ENCODE measurements at places on chromosomes 6 and 20.

GRCh38 chr6:157282284-157282683 lies 41.0 kb downstream of the TMEM242 start:
- DNase-seq, result no peak

DNA sequence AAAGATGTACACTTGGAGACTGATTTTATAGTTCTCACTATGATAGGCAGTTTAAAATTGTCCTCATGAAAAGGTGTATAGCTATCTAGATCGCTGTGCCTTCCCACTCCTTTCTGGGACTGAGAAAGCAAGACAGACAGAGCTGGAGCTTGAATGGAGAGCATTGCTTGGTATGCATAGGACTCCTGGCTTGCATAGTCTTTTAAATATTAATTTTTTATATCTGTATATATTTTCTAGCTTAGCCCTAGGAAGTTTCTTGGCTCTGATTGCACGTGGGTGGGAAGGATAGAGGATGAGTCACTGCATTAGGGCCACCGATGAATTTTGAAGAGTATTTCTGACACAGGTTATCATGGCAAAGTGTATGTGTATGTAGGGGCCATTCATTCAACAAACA lies 150.0 kb upstream of the SPACA1 start:
- DNase-seq, result no peak

GRCh38 chr6:95629551-95629950 lies 52.2 kb downstream of the MANEA start:
- no peak for DNase-seq

DNA sequence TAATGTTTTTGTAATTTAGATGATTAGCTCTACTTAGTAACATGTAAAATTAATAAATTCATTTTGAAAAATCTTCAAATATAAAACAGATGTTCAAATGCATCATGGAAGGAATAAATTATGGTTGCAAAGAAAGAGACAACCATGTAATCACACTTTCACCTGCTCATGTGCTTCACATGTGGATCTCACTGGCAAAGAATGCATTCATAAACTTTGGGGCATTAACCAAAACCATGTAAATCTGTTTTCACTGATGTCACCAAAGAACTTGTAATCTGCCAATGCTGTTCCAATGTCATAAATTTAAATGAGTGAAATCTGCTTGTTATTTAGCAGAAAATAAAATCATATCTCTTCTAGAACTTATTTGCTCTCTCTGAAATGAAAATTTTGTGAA lies 142.7 kb downstream of the TENT5A start:
- DNase-seq, result no peak

- DNase-seq, result peak; percentile 53
Observed at GRCh38 chr6:27502508-27503435, 29.9 kb upstream of the ZNF184 start.

GRCh38 chr20:24723647-24724352 lies 225.3 kb upstream of the CST7 start:
- DNase-seq, result no peak

GRCh38 chr20:32132911-32133549 lies 23.5 kb downstream of the TM9SF4 start:
- no peak for DNase-seq

DNA sequence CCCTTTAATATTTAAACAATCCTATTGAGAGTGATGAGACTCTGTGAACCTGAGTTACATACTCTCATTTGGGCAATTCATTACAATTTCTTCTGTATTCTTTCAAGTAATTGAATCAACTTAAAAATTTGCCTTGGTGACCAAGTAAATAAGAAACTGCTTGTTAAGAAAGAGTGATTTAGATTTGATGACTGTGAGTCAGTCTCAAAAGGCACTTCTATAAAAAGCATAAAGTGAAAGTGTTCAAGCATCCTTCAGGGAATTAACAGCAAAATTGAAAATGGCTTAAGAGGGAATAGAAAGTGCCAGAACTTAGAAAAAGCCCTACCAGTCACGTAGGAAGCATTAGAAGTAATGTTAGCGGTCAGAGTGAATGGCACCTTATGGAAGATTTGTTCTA lies 654.7 kb downstream of the EPM2A start:
- no peak for DNase-seq

DNA sequence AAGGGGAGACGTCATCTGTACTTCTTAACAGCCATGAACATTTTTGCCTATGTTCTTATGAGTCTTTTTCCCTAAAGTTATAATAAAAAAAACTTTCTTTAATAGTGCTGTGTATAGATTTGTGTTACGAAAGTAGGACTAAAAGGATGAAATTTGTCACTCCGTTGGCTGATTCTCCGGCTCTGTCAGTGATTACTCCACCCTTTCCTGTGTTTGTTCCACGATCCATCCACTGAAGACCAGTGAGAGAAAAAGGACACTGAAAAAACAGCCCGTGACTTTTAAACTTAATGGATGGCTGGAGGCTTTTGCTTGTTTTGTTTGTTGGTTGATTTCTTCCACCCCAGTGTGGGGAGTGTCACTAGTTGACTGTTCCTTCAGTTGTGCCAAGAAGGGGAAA lies 232.0 kb upstream of the NOX3 start:
- DNase-seq, result no peak

DNA sequence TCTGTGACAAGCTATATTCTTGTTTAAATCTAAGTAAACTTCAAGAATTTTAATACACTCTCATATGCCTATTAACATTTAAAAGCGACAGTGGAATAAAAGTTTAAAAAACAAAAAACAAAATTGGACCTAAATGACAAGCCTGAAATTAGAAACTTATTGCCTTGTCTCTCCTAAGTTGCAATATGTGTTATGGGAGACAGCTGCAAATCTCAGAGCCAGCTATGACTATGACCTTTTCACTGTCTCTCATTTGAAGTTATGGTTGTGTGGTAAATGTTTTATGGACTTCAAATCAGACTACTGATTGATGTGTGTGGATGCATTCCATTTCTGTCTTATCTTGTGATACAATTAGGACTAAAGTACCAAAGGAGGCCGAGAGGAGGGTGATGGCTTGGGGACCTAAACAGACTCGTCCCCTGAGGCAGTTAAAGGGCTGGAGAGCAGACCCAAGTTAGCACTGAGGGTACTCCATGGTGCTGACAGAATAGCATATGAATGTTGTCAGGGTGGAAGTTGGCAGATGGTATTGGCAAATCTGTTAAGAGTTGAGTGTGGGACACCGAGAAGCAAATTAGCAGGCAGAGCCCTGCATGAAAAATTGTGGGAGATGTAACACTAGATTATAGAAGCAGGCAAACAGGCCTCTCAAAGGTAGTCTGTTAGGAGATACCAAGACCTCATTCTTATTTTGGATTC lies 930.1 kb upstream of the MAN1A1 start:
- no peak for DNase-seq

- DNase-seq, result no peak
Observed at GRCh38 chr6:42007286-42008137, 42.8 kb upstream of the TAF8 start.

DNA sequence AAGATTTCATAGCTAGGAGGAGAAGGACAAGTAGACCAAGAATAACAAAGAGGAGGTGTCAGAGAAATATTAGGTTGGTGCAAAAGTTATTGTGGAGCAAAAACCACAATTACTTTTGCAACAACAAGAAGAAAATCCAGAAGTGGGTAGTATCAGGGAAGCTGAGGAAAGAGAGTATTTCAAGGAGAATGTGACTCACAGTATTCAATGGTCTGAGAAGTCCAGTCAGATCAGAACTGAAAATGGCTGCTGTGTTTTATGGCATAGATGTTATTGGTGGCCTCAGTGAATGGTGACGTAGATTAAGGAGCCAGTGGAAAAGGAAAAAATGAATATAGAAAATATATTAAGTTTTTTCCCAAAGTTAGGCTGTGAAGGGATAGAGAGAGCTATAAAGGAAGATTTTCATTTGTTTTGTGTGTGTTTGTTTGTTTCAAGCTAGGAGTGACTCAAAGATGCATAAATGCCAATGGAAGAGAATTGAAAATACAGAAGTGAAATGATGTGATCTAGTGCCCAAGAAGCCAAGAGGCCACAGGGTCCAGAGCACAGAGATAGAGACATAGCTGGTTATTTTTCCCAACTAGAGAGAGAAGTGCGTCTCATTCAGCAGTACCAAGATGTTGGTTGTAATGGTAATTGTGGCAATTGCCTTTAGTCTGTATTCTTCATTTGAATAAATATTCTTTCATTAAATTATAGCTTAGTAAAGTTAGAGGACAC lies 112.8 kb downstream of the ADTRP start:
- no peak for DNase-seq

- DNase-seq, result no peak
Observed at GRCh38 chr20:44154521-44155001, 32.4 kb downstream of the JPH2 start.

DNA sequence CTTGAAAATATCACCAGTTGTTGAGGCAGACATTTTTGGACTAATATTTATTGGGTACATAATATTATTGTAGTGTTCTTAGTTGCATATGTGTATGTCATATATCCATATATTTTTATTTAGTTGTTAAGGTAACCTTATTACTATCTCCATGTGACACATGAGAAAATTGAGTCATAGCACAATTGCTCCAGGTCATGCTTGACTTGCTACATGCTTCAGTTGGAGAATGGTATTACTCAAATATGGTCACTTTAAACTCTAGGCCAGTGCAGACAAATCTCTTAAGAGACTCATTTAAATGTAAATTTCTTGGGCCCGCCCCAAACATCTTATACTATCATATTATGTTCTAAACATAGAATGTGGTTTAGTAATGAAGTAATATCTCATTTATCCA lies 246.1 kb downstream of the RIMS1 start:
- DNase-seq, result no peak

DNA sequence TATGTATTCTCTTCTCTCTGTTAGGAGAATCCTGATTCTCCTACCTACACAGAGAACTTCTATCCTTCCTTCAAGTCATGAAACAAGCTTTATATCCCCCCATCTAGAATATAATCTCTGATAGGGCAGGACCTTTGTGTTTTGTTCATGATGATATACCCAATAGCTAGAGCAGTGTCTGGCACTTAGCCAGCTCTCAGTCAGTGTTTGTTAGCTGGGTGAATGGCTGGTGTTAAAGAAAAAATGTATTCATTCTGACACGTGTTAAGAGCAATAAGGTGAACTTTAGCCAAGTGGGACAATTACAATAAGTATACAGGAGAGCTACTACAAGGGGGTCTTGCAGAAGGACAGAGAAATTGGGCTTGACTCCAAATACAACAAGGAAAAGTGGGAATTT lies 34.3 kb upstream of the TNFRSF21 start:
- no peak for DNase-seq

- DNase-seq, result no peak
Observed at GRCh38 chr6:1535295-1535694, 74.4 kb upstream of the FOXC1 start.

DNA sequence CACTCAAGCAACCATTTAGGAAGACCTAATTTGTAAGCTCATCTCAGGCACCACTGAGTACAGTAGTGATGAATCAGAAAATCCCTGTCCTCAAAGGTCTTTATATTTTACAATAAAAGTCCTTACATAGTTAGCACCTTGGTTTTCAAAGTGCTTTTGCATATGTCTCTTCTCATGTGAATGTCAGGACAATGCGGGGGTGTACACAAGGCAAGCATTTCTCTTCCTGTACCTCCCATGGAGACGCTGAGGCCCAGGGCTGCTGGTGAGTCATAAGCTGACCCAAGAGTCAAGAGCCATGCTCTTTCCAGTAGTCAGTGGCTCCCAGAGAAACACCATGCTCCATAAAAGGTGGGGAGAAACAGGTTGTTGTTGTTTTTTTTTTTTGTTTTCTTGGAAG lies 174.0 kb downstream of the GJA10 start:
- no peak for DNase-seq

DNA sequence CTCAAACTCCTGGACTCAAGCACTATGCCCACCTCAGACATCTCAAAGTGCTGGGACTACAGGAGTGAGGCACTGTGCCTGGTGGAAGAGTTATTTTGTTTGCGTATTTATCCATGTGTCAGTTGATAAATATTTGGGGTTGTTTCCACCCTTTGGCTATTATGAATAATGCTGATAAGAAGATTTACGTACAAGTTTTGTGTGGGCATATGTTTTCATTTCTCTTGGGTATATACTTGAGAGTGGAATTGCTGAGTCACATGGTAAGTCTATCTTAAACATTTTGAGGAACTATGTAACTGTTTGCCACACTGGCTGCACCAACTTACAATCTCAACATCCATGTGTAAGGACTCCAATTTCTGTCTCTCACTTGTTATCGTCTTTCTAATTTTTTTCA lies 200.3 kb downstream of the RNGTT start:
- DNase-seq, result no peak

GRCh38 chr6:90678049-90678779 lies 91.3 kb upstream of the MAP3K7 start:
- DNase-seq, result no peak

- DNase-seq, result no peak
Observed at GRCh38 chr6:19865178-19865577, 28.0 kb downstream of the ID4 start.

DNA sequence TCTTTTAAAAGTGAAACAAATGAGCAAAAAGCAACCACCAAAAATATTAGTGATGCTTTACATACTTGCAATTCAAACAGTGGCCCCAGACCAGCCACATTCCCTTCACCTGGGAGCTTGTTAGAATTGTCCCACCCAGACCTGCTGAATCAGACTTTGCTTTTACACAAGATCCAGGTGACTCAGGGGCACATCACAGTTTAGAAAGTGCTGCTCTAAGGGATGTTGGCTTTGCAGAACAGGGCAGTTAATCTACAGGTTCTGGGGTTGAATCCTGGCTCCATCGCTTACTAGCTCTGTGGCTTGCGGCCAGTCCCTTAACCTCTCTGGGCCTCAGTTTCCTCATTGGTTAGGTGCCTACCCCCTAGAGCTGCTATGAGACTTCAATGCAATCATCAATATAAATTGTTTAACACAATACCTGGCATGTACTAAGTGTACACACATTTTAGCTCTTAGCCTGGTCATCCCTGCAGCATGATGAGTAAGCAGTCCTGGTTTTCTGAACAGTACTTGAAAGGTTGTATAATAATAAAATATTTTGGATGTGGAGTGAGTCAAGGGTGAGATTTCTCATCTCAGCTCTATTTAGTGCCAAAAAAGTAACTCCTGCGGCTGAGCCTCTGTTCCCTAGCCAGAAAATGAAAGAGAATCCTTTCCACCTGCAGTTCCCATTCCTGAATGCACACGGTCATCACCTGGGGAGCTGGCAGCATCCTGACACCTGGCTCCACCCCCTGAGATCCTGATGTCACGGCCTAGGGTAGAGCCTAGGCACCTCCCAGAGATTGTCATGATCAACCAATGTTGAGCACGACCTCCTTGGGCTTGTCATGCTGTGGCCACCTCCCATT lies 162.7 kb downstream of the ANKRD60 start:
- DNase-seq, result no peak
